Ovary (tissue), 10 donors: ENCODE measurements at places on chromosomes 3 and 15. TPM values are rescaled to one million over a fixed set of nuclear protein-coding genes. Genes with fewer than 3 reads are reported as not detected.

Gene PLSCR2
- not detected for total RNA-seq

- H3K4me3 ChIP-seq, result no peak overlapping the region
- no peaks in the 10 kb centered on the region for H3K27me3 ChIP-seq
- DNase-seq, result no peak
- H3K36me3 ChIP-seq, result no peaks in the 10 kb centered on the region
Observed at GRCh38 chr3:126907557-126907956, 75.4 kb upstream of the PLXNA1 start.

DNA sequence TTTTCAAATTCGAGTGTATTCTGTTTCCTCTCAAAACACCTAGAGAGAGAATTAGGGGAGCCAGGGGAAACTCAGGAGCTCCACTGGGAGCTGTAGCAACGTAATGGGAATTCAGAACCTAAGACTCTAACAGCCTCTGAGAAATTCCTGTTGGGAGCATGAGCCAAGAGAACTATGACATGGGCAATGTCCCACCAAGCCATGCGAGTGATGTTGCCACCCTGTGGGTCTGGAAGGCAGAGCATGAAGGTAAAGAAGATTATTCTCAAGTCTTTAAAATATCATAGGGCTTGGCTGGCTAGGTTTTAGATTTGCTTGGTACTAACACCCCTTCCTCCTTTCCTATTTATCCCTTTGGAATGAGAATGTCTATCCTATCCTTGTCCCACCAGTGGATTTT is 392.6 kb upstream of the ADAMTS9 start:
- H3K27me3 ChIP-seq, result no peaks in the 10 kb centered on the region
- peaks cover 7% of the 10 kb centered on the region for H3K4me1 ChIP-seq
- H3K36me3 ChIP-seq, result no peaks in the 10 kb centered on the region

GRCh38 chr15:30939161-30939560 is 35.4 kb downstream of the FAN1 start:
- H3K4me3 ChIP-seq, result no peak overlapping the region
- DNase-seq, result no peak
- H3K27ac ChIP-seq, result no peak overlapping the region
- no peaks in the 10 kb centered on the region for H3K4me1 ChIP-seq
- no peaks in the 10 kb centered on the region for H3K27me3 ChIP-seq

- no peaks in the 10 kb centered on the region for H3K27me3 ChIP-seq
- DNase-seq, result no peak
- no peak overlapping the region for H3K27ac ChIP-seq
- no peak overlapping the region for H3K4me3 ChIP-seq
Observed at GRCh38 chr3:28947751-28948150, 333.1 kb upstream of the RBMS3 start.
